ENCODE measurements at places on chromosomes 16 and 17. TPM values are rescaled to one million over a fixed set of nuclear protein-coding genes. Genes with fewer than 3 reads are reported as not detected.

GRCh38 chr17:77438241-77439188 is 297.7 kb downstream of the SEC14L1 start:
- peaks cover 17% of the 10 kb centered on the region for H3K4me1 ChIP-seq
- no peak overlapping the region for H3K4me3 ChIP-seq
- no peaks in the 10 kb centered on the region for H3K27me3 ChIP-seq
- DNase-seq = no peak
- peak overlapping the region; percentile 77 for H3K27ac ChIP-seq

GRCh38 chr17:63262751-63263476 is 183.2 kb downstream of the CYB561 start:
- no peaks in the 10 kb centered on the region for H3K4me1 ChIP-seq
- H3K27ac ChIP-seq = no peak overlapping the region
- no peaks in the 10 kb centered on the region for H3K27me3 ChIP-seq
- DNase-seq = no peak
- H3K36me3 ChIP-seq = no peaks in the 10 kb centered on the region
- H3K4me3 ChIP-seq = no peak overlapping the region

DNA sequence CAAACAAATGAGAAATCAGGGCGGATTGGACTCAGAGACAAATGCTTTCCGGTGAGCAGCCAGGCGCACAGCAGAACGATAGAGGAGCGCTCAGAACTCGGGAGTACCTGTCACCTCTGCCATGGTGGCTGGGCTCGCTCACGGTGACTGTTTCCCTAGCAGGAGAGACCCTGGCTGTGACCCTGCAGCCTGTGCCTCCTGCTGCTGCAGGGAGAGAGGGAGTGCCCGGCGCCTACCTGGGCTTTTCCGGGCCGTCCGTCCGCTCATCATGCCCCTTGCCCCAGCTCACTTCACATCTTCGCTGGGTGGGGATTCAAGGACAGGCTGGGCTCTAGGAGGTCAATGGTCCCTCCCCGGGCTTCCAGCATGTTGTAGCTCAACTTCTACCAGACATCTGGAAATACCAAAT is 14.1 kb upstream of the DNAH17 start:
- DNase-seq = no peak
- no peaks in the 10 kb centered on the region for H3K27me3 ChIP-seq

DNA sequence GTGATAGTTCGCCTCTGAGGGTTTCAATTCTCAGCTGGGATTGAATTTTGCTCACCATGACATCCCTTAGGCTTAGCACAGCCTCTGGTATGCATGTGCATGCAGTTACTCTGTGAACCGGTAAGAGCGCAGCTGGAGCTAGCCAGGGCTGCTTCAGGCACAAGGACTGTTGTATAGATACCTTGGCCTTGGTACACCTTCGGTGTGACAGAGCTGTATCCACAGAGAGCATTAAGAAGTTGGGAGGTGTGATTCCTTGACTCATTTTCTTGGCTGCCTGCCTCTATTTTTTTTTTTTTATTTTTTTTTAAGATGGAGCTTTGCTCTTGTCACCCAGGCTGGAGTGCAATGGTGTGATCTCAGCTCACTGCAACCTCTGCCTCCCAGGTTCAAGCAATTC is 2.2 kb upstream of the NUTF2 start:
- H3K27me3 ChIP-seq = no peaks in the 10 kb centered on the region
- DNase-seq = no peak
- no peaks in the 10 kb centered on the region for H3K36me3 ChIP-seq
- H3K27ac ChIP-seq = peak overlapping the region; percentile 95
- no peaks in the 10 kb centered on the region for H3K4me1 ChIP-seq

GRCh38 chr16:51553314-51553713 is 402.2 kb upstream of the SALL1 start:
- DNase-seq = no peak
- H3K4me1 ChIP-seq = no peaks in the 10 kb centered on the region
- H3K27ac ChIP-seq = no peak overlapping the region
- H3K36me3 ChIP-seq = no peaks in the 10 kb centered on the region

- DNase-seq = no peak
- H3K4me1 ChIP-seq = peaks cover 38% of the 10 kb centered on the region
- H3K27me3 ChIP-seq = no peaks in the 10 kb centered on the region
- no peaks in the 10 kb centered on the region for H3K36me3 ChIP-seq
Observed at GRCh38 chr17:82118168-82118814, 20.3 kb upstream of the FASN start.

- H3K27ac ChIP-seq = peak overlapping the region; percentile 86
- H3K4me3 ChIP-seq = no peak overlapping the region
- H3K36me3 ChIP-seq = no peaks in the 10 kb centered on the region
- no peak for DNase-seq
- H3K27me3 ChIP-seq = no peaks in the 10 kb centered on the region
Observed at GRCh38 chr17:79028496-79029326, 4.7 kb downstream of the C1QTNF1 start.

DNA sequence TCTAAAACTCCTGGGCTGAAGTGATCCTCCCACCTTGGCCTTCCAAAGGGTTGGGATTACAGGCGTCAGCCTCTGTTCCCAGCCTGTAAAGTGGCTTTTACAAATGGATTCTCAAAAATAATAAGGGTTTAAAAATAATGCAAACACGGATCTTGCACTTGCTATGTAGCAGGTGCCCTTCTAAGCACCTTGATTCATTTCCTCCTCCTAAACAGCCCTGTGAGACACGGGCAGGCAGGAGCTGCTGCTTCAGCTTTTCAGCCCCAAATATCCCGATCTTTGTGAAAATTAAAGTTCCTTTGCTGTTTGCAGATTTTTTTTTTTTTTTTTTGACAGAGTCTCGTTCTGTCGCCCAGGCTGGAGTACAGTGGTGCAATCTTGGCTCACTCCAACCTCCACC is 31.7 kb downstream of the NAGPA start:
- no peaks in the 10 kb centered on the region for H3K27me3 ChIP-seq
- H3K4me3 ChIP-seq = no peak overlapping the region
- DNase-seq = no peak
- no peaks in the 10 kb centered on the region for H3K4me1 ChIP-seq
- H3K36me3 ChIP-seq = no peaks in the 10 kb centered on the region

- H3K4me1 ChIP-seq = peaks cover 24% of the 10 kb centered on the region
- H3K36me3 ChIP-seq = no peaks in the 10 kb centered on the region
- H3K4me3 ChIP-seq = no peak overlapping the region
- peaks cover 89% of the 10 kb centered on the region for H3K27me3 ChIP-seq
Observed at GRCh38 chr17:46820592-46821450, 2.3 kb upstream of the WNT3 start.

DNA sequence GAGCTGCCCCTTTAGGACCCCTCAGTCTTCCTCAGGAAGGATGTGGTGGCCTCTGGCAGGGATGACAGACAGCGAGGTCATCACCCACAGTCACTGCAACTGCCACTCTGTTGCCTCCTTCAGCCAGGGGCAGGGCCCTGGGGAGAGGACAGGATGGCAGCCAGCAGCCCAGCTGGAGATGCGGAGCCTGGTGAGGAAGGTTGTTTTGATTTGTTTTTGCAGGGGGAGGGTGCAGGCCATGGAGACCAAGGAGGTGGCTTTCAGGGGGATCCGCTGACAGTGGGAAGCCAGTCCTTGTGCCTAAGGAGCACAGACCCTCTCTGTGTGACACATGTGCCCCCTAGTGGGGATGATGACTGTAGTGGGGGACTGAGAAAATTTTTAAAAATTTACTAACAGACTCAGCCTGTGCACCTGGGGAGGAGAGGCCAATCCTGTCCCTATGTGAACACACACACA is 7.4 kb downstream of the PRCD start:
- H3K4me3 ChIP-seq = no peak overlapping the region
- peaks cover 58% of the 10 kb centered on the region for H3K4me1 ChIP-seq
- H3K27me3 ChIP-seq = no peaks in the 10 kb centered on the region
- H3K27ac ChIP-seq = peak overlapping the region; percentile 3
- H3K36me3 ChIP-seq = no peaks in the 10 kb centered on the region
- no peak for DNase-seq

DNA sequence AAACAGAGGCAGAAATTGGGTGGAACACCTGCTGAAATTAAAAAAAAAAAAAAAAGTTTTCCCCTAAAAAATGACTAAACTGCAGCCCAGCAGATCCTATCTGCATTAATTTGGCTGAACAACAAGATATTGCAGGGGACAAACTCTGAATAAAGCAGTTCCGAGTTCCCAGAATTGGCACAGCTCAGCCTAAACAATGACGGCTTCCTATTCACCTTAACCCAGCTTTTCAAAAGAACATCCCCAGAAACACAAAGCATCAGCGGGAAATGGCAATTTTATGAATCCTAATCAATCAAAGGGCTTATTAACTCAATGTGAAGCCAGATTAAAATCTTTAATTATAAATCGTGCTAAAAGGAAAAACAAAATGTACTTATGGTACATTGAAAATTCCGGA is 497.8 kb upstream of the ZFHX3 start:
- H3K36me3 ChIP-seq = no peaks in the 10 kb centered on the region
- no peak for DNase-seq
- H3K4me1 ChIP-seq = no peaks in the 10 kb centered on the region
- H3K4me3 ChIP-seq = no peak overlapping the region

GRCh38 chr17:43998552-43998951 is 5.9 kb upstream of the NAGS start:
- DNase-seq = no peak
- H3K4me1 ChIP-seq = no peaks in the 10 kb centered on the region
- no peak overlapping the region for H3K4me3 ChIP-seq
- H3K36me3 ChIP-seq = no peaks in the 10 kb centered on the region

DNA sequence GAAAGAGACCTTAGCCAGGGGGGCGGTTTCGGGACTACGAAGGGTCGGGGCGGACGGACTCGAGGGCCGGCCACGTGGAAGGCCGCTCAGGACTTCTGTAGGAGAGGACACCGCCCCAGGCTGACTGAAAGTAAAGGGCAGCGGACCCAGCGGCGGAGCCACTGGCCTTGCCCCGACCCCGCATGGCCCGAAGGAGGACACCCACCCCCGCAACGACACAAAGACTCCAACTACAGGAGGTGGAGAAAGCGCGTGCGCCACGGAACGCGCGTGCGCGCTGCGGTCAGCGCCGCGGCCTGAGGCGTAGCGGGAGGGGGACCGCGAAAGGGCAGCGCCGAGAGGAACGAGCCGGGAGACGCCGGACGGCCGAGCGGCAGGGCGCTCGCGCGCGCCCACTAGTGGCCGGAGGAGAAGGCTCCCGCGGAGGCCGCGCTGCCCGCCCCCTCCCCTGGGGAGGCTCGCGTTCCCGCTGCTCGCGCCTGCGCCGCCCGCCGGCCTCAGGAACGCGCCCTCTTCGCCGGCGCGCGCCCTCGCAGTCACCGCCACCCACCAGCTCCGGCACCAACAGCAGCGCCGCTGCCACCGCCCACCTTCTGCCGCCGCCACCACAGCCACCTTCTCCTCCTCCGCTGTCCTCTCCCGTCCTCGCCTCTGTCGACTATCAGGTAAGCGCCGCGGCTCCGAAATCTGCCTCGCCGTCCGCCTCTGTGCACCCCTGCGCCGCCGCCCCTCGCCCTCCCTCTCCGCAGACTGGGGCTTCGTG is at the start of gene MAPT:
MAPT (plus strand) TSS at position 533 of the 763 bp plus-strand sequence. CDS start 67,784 bp downstream, outside the sequence.
- H3K27me3 ChIP-seq = peaks cover 40% of the 10 kb centered on the region
- H3K27ac ChIP-seq = peak within 1 kb of the TSS; percentile 80
- peaks cover 19% of the 10 kb centered on the region for H3K4me1 ChIP-seq
- peak; percentile 70 for DNase-seq
- H3K36me3 ChIP-seq = no peaks in the 10 kb centered on the region

DNA sequence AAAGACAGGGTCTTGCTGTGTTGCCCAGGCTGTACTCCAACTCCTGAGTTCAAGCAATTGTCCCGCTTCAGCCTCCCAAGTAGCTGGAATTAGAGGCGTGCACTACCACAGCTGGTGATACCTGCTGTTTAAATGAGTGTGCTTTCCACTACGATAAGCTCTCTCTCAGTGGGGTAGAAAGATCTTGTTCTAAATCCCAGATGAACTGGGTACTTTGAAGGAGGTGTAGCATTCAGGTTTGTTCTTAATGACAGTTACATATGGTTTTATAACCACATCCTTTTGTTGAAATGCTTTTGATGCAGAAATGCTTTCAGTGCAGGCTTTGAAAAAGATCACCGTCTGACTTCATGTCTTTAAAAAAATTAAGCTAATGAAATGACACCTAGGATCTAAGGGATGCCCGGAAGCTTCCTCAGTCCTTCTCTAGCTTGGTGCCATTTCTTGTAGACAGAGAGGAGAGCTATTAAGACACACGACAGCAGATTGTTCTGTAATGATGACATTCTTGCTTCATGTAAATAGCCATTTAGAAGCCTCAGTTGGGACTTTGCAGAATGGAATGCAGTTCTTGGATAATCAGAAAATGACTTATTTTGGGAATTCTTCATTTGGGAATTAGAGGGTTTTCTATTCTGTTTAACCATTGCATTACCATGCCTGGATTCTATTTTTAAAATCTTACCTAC is 19.5 kb downstream of the PMM2 start:
- peaks cover 8% of the 10 kb centered on the region for H3K4me1 ChIP-seq
- H3K27ac ChIP-seq = no peak overlapping the region
- no peaks in the 10 kb centered on the region for H3K27me3 ChIP-seq
- no peak overlapping the region for H3K4me3 ChIP-seq
- DNase-seq = no peak

DNA sequence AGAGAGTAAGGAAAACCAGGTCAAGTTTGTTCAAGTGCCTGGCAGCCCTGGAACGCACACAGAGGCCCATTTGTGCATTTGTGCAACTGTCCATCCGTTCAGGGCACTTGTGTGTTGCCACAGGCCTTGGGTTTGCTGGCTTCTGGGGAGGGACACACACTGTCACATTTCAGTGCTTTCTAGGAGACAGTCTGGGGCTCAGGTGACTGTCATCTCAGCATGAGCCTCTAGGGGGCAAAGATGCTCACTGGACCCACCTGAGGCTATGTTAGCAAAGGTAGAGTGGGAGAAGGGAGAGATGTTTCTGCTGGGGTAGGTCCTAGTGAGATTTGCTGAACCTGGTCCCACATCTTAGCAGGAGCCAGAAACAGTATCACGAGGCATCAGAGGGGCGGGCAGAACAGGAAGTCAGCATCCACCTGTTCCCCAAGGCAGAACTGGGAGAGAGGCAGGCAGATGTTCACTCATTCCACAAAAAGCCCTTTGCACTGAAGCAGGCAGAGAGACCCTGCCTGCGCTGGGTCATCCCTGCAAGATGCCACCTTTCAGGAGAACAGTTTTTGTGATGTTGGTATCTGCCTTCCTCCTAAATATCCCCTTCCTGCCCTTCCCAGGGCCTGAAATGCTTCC is 48.5 kb downstream of the RAI1 start:
- DNase-seq = no peak
- no peak overlapping the region for H3K4me3 ChIP-seq
- no peaks in the 10 kb centered on the region for H3K27me3 ChIP-seq
- H3K4me1 ChIP-seq = peaks cover 9% of the 10 kb centered on the region
- H3K36me3 ChIP-seq = no peaks in the 10 kb centered on the region

Gene HOXB8
- not detected for total RNA-seq

Gene MYO15A
- 2.6 TPM for total RNA-seq

Gene SLC16A13
- total RNA-seq = 1.8 TPM

Gene WSB1
- 225 TPM for total RNA-seq

Gene ATP1B2
- total RNA-seq = 3.9 TPM
